Left colon (tissue), 2 donors: ENCODE measurements at places on chromosomes 16 and 17. TPM values are rescaled to one million over a fixed set of nuclear protein-coding genes. Genes with fewer than 3 reads are reported as not detected.

DNA sequence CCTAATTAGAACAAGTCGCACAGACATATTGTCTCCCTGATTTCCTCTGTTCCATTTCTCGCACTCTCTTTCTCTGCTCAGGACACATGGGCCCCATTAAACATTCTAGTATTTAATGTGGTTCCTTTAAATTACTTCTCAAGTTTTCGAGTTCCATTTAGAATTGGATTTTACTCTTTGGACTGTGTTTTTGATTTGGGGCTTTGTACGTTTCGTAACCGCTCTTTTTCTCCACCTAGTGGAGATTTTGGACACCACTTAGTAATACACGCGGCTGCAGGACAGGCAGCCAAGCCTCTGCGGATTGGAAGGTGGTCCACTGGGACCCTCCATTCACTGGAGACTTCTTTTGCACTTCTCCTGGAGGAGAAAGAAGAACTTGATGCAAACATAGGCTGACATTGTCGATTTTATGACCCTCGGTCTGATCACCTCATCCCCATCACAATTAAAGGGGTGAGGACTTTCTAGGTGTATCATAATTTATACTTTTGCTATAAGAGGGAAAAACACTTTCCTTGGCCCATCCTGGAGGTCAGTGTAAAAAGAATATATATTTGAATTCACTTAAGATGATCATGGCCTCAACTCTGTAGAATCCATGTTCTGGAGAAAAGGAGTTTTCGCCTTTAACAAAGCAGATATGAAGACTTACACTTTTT is 85.7 kb downstream of the NOG start:
- no peak for DNase-seq

- DNase-seq = no peak
Observed at GRCh38 chr17:12078791-12079190, 58.1 kb downstream of the MAP2K4 start.

DNA sequence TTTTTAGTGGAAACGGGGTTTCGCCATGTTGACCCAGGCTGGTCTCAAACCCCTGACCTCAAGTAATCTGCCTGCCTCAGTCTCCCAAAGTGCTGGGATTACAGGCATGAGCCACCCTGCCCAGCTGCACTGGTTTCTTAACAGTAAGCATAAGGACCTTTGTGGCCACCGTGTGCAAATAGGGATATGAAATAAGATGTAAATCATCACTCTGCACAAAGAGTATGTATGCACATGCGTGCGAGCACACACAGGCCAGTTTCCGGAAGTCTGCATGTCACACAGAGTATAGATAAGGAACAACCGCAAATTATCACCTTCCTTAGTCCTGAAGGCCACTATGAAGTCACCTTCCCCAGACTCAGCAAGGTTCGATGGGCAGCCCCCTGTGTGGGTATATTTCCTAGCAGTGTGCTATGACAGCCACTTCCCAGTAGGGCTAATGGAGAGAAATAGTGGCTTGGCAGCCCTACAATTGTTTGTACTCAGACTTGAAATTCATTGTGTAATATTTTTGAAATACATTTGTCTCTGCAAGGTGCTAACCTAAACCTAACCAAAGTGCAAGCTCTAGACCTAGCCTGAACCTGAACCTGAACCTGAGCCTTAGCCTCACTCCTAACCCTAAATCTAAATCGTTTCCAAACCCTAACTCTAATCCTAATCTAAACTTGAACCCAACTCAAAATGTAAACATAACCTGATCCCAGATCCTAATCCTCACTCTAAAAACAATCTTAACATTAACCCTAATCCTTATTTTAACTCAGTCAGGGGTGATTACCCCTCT is 48.4 kb upstream of the SKAP1 start:
- DNase-seq = no peak

DNA sequence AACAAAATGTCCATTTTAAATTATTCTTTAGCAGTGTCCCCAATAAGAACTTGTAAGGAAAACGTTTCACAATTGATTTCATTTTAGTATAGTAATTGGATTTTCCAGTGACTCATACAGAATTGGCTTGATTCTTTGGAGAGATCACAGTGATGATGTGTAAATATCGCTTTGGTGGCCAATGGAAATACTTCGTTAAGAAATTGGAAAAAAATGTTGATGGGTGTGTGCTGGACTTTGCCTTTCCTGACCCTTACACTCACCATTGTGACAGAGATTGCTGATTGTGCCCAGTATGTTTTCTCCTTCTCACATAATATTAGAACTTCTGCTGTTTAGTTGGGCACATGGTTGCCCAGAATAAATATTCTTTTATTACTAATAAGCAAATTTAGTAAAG is 7.4 kb upstream of the EFCAB13 start:
- DNase-seq = no peak

DNA sequence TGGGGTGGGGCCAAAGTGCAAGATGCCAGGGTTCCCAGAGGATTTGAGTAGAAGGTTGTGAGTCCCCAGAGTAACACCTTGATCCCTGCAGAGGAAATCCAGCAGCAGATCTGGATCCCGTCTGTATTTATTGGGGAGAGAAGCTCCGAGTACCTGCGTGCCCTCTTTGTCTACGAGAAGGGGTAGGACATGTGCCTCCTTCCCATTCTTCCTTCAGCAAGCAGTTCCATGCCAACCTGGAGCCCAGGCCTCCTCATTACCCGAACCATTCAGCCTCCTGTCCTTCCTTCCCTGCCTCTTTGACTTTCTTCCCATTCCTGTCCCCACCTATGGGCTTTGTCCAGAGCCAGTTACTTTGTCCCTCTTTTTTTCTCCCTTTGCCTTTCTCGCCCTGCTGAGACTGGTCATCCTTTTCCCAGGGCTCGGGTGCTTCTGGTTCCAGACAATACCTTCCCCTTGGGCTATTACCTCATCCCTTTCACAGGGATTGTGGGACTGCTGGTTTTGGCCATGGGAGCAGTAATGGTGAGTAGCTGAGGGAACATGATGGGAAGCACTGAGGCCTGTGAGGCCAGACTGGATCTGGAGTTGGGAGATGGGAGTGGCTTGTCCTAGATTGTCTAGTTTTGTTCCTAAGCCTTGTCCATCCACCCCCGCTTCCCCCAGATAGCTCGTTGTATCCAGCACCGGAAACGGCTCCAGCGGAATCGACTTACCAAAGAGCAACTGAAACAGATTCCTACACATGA is 2.9 kb downstream of the RNF167 start:
- no peak for DNase-seq

- DNase-seq = peak; percentile 85
Observed at GRCh38 chr17:7589204-7589868, 558 bp downstream of the SOX15 start.

DNA sequence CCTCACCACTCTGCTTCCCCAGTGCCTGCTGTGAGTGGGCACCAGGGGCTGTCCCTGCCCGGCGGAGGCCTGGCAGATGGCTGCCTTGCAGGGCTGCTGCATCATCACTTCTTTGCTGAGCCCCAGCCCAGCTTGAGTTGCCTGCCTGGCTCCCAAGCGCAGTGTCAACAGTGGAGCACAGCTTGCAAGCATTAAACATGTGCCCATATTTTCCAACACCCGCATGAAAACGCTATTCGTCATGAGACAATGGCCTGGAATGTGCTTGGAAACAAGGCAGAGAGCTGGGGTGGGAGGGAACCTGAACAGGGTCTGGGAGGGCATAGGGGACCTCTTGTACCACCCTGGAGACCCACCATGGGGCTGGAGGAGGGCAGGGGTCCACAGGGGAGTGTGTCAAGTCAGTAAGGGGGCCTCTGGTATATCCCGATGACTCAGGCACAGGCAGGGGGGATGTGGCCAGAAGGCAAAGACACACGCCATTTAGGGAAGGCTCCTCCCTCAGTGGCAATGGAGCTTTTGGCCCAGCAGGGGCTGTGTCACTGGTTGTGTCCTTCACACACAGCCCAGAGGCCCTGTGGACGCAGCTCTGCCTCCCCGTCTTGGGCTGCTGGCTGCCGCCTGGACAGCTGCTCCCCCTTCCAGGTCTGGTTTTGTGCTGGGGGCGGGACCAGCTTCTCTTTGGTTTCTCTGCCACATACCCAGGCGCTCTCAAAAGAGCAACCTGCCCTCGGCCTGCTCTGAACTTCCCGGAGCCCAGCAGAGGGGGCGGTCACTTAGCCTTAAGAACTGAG is 17.4 kb upstream of the MTSS2 start:
- no peak for DNase-seq

The TM4SF5 gene
- 17.3 TPM for total RNA-seq

DNA sequence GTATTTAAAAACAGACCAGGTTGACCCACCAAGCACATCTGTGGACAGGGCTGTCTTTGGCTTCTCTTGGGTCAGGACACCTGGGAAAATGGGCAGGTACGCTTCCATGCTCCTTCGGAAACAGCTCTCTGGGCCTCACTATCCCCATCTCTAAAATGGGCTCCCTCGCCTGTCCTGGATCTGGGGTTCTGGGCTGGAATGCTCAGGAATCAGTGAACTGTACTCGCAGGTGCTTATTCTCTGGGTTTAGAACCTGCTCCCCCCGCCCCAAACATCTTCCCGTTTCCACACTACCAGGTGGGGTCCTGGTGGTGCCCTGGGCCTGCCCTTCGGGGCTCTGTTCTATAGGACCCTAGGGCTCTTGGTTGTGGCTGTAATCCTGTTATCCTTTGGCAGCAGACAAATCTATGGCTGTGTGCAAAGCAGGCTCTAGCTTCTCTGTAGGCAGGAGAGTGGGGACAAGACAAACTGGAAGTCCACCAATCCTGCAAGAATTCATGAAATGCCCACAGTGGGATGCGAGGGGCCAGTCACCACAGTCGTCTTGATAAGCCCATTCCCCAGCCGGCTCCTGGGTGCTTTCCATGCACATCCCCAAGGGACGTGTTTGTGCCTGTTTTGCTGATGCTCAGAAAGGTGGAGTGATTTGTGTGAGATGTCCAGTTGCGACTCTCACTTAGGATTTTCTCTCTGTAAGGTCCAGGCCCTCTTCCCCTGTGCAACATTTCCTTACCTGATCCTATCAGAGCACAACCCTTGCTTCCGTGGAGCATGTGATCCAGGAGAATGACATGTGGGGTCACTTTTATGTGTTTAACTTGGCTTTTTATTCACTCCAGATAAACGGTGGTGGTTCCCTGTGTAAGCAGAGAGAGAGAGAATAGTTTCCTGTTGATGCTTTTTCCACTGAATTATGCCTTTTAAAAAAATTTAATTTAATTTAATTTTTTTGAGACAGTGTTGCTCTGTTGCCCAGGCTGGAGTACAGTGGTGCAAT is 37.2 kb downstream of the HAPSTR1 start:
- DNase-seq = no peak

DNA sequence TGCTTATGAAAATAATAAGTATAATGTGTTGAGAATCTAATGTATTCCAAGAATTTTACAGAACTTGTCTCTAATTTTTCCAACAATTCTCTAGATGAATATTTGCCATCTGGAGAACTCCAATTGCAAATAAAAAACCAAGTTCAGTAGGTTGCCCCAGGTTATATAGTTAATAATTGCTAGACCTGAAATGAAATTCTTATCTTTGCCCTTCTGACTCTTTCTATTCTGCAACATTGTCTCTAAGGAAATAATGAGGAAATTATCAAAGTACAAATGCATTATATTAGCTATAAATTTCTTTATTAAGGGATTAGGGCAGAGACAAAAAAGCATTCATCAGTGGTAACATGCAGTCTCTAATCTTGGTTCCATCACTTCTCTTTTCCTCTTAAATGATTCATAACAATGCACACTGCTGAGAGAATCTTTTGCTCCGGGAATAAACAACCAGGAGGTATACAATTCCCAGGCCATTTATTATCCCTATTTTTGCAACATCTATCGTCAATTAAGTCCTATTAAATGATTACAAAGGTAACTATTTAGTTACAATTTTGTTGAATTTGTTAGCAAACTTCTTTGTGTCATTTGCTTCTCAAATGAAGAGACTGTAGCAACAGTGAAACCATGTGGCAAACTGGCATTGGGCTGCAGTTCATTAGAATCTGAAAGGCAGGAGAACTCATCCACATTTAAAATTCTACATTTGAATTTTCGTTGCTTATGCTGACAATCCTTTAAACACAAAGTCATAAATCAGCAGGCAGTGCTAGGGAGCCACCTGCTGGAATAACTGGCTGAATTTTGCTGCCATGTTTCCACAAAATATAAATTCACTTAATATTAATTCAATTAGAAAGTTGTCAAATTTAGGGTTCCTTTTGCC is 349.6 kb downstream of the KIF2B start:
- DNase-seq = no peak

The KATNB1 gene
- 17.2 TPM for total RNA-seq

DNA sequence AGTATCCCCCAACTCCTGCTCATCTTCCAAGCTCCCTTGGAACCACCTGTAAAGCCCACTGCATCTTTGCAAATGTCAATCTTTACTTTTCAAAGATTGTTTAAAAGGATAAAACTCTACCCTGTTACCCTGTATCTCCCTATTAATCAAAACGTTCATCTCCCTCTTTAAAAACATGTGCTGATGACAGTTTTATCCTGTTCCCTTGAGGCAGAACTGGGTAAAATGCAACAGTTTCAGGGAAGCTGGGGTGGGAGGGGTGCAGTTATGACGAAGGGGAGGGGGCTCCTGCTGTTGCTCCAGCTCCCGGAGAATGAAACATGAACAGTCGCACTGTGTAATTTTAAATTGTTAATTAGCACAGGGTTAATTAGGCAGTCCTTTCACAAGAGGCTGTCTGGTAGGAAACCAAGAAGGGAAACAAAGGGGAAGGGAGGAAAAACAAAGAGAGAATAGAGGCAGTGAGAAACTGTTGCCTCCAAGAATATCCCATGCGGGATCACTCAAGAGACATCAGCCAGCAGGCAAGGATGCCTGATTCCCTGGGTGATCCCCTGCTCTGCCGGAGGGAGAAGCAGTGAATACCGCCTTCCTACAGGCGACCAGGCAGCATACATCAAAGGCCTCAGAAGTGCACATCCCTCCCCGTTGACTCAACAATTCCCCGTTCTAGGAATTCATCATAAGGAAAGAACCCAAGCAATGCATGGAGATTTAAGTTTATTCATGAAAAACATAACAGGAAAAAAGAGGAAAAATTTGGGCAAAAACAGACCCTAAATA is 84.2 kb downstream of the ZFHX3 start:
- DNase-seq = no peak

GRCh38 chr17:64509179-64509578 is 2.4 kb downstream of the CEP95 start:
- DNase-seq = no peak

- DNase-seq = no peak
Observed at GRCh38 chr17:13478326-13478830, 123.4 kb downstream of the HS3ST3A1 start.

The ACD gene
- 9.7 TPM for total RNA-seq
